ENCODE measurements at places on chromosomes 4 and X.

- DNase-seq: no peak
Measured at GRCh38 chr4:158949099-158949498, 153.8 kb upstream of the RAPGEF2 start.

DNA sequence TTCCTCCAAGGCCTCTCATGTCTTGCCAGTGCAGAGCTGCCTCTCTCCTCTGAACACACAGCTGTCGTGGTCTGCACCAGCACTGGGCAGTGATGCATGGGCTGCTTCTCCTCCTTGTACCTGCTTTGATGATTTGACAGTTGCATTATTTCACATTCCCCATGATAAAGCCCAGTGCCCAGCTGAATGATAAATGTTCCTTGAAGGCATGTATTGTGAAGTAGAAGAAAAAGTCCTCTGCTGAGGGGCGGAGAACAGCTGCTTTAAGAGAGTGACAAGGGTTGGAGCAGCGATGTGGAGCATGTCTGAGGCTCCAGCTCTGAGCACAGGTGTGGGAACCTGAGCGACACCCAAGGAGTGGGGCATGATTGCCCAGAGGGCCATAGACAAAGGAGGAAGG is 21.1 kb upstream of the TRIM2 start:
- DNase-seq: no peak

DNA sequence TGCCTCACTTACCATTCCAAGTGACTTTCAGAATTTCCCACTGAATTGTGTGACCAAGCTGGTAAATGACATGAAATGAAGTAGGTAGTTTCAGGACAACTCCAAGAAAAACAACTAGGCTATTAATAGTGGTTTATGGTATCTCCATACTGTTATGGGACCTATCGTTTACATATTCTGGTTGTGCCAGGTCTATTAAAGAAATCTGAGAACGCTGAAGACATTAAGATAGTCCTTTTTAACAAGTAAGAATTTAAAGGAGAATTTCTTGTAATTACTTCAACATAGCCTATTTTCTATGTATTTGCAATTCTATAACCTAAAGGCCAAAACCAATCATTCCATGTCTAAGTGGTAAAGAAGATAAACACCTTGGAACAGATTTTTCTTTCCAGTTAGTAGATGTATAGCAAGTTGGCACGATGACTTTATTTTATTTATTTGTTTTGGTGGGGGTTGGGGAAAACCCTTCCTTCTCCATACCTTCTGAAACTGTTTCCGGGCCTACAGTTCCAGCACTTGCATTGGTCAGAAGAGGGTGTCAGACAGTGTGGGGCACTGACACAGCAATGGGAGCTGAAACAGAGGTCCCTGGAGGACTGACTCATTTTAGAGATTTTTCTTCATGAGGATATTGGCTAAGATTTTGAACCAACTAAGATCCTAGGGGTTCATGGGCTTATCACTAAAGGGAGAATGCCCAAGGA is 7.6 kb upstream of the DCLK2 start:
- DNase-seq: no peak

GRCh38 chrX:129724754-129725153 is 14.0 kb upstream of the XPNPEP2 start:
- no peak for DNase-seq

GRCh38 chr4:137310593-137311490 is 221.5 kb downstream of the PCDH18 start:
- no peak for DNase-seq

DNA sequence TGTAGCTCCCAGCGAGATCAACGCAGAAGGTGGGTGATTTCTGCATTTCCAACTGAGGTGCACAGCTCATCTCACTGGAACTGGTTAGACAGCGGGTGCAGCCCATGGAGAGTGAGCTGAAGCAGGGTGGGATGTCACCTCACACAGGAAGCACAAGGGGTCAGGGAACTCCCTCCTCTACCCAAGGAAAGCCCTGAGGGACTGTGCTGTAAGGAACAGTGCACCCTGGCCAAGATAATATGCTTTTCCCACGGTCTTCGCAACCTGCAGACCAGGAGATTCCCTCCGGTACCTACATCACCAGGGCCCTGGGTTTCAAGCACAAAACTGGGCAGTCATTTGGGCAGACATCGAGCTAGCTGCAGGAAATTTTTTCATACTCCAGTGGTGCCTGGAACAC is 216.4 kb upstream of the TET2 start:
- DNase-seq: no peak

GRCh38 chrX:23228950-23229448 is 105.7 kb upstream of the PTCHD1 start:
- DNase-seq: no peak

GRCh38 chr4:38030023-38030422 is 69.8 kb downstream of the PTTG2 start:
- no peak for DNase-seq

DNA sequence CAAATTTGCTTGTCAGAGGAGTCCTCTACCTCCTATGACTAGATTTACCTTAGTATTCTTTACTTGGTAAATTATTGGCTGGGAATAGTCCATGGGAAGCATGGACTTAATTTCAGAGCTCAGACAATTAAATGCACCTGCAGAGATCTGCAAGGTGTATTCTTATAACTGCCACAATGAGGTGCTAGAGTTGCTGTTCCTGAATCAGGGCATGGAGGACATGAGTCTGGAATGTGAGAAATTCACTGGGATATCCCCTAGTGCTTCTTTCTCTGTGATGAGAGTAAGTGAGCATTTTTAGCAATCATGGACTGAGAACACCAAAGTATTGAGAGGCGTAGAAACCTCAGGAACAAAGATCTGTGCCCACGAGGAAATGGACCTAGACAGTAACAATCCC is 32.9 kb upstream of the GRID2 start:
- no peak for DNase-seq

DNA sequence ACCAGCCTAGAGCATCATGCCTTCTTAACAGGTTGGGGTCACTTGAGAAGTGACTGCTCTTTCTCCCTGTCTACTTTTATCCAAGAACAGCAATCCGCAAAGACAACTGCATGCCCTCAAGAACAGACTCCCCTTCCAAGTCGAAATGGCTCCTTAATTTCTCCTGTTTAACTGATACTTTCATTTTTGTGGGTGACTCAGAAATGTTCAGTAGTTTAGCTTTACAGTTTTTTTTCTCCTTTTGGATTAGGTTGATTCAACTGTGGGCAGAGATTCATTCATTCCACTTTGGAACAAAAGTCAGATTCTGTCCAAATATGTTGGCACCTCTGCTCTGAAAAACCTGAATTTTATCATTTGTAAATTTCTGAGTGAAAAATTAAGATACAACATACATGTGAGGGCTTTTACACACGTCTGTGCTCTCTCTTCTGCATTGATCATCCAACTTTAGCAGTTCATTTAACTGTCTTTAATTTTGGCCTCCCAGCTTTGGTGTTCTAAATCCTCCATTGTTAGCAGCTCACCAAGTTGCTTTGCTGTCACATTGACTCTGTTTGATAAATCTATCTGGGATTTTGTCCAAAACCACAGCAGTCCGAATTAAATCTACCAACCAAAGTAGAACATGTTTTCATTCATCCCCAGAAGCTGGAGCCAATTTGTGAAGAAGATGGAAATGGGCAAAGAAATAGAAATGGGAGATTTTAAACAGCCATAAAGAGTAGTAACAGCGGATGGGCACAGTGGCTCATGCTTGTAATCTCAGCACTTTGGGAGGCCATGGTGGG is 50.0 kb downstream of the HOPX start:
- no peak for DNase-seq

DNA sequence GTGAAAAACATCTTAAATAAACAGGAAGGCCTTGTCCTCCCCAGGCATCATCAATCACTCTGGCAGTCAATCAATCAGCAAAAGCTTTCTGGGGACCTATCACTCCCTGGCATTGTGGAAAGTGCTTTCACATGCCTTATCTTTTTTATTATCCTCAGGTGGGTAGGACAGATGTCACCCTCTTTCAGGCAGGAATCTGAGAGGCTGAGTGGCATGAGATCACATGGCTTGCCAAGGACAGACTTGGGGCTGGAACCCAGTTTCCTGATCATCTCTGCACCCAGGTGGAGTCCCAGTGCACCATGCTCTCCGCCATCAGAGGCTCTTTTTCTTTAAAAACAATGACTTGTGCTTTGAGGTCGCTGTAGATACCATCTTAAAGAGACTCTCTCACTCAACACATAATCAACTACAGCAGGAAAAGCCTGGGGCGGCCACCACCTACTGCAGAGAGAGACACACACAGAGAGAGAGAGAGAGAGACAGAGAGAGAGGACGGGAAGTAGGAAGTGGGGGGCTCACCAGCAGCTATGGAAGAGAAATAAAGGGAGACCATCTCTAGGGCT is 282.7 kb downstream of the PTTG2 start:
- no peak for DNase-seq

DNA sequence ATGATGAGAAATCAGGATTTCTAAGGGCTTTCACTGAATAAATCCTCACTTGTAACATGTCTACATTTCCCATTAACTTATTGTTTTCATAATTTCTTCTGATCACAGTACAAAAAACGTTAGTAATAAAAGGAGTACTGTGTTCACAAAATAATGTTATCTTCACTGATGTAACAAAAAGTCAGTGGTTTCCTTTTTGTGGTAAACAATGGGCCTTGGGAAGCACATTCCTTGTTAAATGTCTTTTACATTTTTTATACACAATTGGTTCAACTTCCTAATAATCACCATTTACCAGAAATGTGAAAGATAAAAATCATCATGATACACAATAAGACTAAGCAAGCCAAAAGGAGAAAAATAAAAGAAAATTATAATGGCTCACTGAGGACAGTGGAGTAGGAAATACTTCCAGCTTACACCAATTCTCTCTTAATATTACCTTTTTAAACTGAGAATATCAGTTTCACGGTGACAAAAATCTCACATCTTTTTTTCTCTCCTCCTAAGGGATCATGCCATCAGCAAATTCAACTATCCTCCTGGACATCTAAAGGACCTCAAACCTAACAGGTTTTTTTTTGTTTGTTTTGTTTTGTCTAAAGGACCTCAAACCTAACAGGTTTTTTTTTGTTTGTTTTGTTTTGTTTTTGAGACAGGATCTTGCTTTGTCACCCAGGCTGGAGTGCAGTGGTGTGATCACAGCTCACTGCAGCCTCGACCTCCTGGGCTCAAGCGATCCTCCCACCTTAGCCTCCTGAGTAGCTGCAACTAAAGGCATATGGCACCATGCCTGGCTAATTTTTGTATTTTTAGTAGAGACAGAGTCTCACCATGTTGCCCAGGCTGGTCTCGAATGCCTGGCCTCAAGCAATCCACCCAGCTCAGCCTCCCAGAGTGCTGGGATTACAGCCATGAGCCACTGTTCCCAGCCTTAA is 57.3 kb downstream of the FRYL start:
- DNase-seq: no peak

- no peak for DNase-seq
Measured at GRCh38 chrX:11239230-11239629, 54.0 kb upstream of the AMELX start.

- DNase-seq: no peak
Measured at GRCh38 chr4:183966371-183966770, 61.3 kb downstream of the STOX2 start.

GRCh38 chr4:151952137-151952536 is 191.3 kb upstream of the GATB start:
- no peak for DNase-seq

GRCh38 chr4:61827907-61828391 is 627.8 kb downstream of the ADGRL3 start:
- DNase-seq: no peak

DNA sequence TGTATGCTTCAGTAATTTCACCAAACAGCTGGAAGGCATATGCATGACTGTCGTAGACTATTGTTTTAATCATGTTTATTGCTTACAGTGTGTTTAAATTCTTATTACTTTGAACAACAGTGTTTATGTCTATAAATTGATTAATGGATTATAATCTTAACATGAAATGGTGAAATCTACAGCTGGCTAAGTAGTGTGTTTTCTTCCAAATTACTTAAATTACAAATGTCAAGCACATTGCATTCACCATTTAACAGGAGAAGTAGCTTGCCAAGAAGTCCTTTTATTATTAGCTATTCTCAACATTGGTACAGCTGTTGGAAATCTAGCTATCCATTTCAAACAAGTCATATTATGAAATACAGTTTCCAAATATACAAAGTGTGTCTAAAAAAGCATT is 849.3 kb upstream of the PCDH10 start:
- no peak for DNase-seq

DNA sequence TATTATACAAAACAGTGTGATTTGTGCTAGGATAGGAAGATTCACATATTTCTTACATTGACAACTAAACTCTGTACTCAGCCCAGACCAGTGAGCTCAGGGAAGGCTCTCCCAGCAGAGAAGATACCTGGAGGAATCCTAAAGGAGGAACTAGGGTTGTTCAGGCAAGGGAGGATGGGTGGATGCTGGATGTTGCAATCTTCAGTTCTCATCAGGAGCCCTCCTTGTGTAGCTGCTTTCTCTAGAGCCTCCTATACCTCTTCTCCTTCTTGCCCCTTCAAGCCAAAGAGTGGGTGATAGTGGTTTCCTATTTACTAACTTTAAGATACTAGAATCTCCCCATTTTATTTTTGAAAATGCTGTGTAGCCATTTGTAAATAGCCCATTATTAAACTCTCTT is 117.3 kb downstream of the NKX6-1 start:
- DNase-seq: no peak

DNA sequence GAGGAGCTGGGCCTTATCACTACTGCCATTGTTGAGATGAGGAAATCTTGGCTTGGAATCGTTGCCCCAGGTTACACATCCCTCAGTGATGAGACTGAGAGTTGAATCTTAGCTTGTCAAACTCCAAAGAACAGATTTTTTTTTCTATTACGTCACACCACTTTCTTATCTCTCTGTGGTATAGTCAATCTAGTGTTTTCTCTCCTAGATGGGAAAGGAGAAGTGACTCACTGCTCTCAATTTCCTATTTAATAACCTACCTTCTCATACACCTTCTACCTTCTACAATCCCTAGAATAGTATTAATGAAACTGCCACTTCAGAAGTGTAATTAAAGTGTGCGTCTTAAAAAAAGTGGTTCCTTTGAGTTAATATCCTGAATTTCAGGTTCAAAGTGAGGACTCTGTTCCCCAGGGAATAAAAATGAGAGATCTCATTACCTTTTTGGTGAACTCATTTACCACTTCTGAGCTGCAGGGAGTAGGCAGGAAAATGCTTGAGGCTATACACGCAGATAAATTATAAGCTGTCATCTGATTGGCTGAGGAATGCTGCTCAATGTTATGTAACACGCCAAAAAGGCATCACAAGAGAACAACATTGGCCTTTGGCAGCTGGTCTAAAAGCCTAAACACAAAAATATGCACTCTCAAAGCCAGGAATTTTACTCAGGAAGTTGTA is 59.3 kb downstream of the MAD2L1 start:
- no peak for DNase-seq

DNA sequence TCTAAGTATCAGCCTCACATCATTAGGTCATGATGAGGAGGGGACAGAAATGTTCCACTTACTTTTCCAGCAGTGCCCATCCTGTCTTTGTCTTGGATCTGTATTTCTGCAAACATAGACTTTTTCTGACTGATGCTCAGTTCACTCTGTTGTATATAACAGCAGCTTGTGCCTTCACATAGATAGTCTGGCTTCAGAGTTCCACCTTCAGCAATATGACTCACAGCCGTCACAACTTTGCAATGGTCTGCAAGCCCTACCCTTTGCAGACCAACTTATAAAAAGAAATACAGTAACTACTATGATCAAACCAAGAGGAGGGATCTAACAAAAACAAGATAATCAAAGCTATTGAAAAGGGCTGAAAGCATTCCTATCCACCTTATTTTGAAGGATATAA is at the start of gene ADH7:
ADH7 (minus strand) TSS at position 189 of the 400 bp plus-strand sequence; CDS start at position 80, 109 bp downstream.
- DNase-seq: no peak

All from NCI-H1694 (cell line).